Osteocyte (in vitro differentiated cells): ENCODE measurements at places on chromosomes 13 and 19.

- no peak for DNase-seq
These were observed 880 bp downstream of the SWSAP1 start for GRCh38 chr19:11375143-11375948.

- no peak for DNase-seq
These were observed 3.9 kb upstream of the MAB21L1 start for GRCh38 chr13:35480346-35480745.

DNA sequence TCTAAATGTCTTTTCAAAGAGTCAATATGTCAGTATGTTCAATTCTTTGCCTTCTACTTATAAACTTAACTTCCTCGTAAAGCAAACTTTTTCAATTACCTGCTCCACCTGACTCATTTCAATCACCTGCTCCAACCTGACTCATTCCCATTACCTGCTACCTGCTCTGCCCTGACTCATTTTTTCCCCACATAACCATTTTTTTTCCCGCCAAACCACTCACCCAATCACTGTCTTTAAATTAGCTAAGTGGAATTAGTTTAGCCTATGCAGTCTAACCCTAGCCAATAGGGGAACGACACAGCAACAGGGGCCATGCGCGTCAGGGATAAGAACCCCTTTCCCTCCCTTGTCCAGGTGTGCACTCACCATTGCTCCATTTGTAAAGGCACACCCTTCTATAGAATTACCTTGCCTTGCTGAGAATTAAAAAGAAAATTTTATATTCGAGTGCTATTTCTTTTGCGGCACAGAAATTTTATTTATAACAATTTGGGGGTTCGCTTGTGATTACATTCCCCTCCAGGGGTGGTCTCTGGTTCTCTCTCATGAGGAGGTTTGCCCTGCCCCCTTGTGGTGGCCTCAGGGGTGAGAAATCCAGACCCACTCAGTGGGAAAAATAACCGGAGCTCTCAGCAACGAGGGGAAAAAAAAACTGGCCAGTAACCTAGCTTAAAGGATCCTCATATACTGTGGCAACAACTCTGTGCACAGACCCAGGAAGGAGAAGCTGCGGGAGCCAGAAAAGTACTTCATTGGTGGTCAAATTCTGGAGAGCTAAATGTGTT lies 193.1 kb downstream of the ZNF486 start:
- DNase-seq = no peak

DNA sequence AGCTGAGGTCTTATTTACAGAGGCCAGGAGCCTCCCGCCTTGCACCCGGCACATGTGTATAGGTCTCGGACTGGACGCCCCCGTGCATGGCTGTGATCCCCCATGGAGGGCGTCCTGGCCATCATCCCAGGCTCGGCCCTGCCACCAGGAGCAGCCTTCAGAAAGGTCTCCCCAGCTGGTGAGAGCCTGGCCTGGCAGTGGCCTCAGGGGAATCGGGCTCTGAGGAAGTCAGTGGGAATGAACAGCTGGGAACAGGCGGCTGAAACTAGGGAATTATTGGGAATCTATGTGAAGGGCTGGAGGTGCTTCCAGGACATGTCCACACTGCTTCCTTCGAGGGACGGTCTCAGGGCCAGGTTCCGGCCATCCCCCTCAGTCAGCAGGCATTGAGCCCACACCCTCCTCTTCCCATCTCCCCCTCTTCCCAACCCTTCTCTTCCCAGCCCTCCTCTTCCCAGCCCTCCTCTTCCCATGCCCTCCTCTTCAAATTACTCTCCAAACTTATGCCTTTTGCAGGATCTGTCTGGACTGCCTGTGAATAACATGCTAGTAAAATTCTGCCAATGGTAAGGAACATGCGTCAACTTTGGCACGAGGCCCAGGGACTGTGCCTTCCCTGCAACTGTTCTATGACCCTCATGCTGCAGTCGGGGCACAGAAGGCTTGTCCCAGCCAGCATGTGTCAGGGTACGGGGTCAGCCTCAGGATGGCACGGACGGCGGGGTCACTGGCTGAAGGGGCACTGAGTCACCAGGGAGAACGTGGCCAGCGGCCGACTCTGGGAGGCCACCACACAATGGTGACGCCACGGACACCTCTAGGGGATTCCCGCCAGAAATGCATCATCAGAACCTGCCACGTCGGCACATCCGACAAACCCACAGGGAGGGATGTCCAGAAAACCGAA lies 24.2 kb upstream of the C13orf46 start:
- DNase-seq = no peak
